ENCODE measurements at places on chromosomes 6 and 20.

- DNase-seq, result no peak
Measured at GRCh38 chr6:124029567-124029966, 225.9 kb downstream of the NKAIN2 start.

DNA sequence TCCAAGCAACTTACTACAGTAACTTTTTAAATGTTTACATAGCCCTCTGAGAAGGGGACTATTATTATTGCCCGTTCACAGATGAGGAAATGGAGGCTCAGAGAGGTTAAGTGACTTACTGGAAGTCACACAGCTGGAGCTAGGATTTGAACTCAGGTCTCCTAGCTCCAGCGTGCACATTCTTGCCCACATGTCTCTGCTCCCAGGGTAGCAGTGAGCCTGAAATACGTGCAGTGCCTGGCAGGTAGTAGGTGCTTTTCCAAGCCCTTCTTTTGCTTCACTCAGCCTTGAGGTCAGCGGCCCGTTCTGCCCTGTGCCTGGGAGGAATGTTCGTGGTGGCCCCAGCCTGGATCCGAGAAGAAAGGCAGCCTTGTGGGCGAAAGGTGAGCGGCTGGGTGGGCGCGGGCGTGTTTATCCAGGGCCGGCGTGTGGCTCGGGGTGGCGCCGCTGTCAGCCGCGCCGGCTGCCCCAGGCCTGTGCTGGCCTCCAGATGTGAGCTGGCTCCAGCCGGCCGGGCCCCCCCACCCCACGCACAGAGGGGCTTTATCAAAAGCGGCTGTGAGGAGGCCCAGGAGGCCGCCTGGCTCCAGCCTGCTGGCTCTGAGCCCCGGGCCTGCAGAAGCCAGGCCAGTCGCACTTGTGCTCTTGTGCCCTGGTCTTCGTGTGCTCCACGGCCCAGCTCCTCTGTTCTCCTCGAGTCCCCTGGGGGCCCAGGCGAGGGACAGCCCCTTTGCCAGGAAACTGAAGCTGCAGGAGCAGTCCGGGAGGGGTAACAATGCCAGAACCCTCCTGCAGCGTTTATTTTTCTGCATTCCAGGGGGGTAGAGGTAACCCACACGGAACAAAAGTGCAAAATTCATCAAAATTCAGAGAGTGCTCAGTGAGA, 58.1 kb downstream of the UBE2V1 start:
- DNase-seq, result no peak

- no peak for DNase-seq
Measured at GRCh38 chr6:169624785-169625184, 77.0 kb downstream of the WDR27 start.

DNA sequence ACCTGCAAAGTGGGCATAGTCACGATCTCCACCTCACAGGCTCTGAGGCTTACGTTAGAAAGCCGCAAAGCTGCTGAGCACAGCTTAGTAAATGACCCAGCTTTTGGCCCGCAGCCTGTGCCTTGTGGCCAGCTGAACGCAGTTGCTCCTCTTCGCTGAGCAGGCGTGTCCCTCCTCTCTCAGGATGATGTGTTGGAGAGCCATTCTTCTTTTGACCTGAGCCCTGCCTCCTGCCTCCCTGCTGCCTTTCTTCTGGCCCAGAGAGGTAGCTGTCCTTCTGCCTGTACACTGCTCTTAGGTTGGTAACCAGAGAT, 47.6 kb upstream of the MYL9 start:
- no peak for DNase-seq

DNA sequence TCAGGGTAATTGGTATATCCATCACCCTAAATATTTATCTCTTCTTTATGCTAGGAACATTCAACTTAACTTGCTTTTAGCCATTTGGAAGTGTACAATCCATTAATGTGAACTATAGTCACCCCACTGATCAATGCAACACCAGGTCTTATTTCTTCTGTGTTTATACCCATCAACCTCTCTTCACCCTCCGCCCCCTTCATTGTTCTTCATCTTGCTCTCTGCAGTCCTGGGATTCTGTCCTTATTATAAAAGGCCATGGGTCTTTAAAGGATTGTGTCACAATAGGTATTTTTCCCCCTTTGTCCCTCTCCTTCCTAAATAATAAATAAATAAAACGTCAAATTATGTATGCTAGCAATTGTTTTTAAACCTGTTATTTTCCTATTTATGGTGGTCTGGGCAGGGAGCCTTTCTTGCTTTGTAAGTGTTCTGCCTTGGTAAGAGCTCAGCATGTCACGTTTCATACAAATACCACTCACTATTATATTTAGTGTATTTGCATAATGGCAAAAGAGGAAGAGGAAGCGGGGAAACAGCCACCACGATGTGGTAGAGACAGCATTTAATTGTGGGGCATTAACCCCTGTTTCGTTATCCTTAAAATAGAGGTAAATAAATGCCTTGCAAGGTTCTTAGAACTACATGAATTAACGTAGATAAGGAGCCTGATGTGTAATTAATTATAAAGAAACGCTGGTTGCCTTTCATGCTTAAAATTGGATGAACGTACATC, 1.9 kb downstream of the ABRACL start:
- no peak for DNase-seq

DNA sequence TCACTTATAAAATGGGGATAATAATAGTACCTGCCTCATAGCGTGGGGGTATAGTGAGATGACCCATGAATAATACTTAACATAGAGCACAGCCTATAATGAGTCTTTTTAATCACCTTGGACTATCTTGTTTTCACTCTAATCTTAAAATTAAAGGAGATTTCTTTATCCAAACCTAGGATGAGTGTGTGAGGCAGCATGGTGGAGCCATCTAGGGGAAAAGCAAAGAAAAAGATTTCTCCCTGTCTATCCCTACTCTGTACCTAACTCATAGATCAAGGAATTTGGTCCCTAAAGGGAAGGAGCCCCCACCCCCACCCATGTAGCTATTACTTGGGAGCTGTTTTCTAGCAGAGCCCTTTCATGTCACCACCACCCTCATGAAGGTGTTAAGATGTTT, 45.2 kb upstream of the PAK5 start:
- no peak for DNase-seq

DNA sequence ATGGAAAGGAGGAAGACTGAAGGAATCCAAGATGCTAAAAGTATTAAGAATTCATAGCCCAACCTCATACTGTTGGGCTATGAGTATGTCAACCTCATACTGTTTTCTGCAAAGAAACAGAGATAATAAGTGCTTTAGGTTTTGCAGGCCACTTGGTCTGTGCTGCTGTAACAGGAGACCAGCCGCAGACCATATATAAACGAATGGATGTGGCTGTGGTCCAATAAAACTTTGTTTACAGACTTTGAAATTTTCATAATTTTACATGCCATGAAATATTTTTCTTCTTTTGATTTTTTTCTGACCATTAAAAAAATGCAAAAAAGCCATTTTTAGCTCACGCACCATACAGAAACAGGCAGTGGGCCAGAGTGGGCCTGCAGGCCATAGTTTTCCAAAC, 13.7 kb upstream of the THBD start:
- no peak for DNase-seq

GRCh38 chr6:42131531-42131930, 10.9 kb downstream of the C6orf132 start:
- no peak for DNase-seq

DNA sequence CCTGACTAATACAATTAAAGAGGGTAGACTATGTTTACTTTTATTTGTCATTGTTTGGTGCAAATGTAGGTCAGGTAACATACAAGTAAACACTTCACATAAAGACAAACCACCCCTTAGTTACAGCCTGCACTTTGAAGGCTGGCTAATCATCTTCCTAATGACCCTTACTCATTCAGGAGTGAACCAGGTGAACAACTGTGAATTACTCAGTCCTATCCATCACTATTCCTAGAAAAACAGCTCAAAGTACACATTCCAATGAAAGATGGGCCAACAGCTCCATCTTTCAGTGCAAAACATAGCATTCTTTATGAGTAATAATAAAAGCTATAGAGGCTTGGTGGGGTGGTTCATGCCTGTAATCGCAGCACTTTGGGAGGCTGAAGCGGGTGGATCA, 78.2 kb downstream of the FRK start:
- no peak for DNase-seq

GRCh38 chr6:107767637-107768036, 56.5 kb downstream of the SCML4 start:
- no peak for DNase-seq

All from D721Med (cell line).